Cortex of kidney (tissue), 1 donor: ENCODE measurements at places on chromosomes 5 and 9.

- no peak for DNase-seq
Measured at GRCh38 chr5:122532035-122532434, 220.0 kb downstream of the SNCAIP start.

- no peak for DNase-seq
Measured at GRCh38 chr9:87516926-87517290, 19.2 kb downstream of the DAPK1 start.

DNA sequence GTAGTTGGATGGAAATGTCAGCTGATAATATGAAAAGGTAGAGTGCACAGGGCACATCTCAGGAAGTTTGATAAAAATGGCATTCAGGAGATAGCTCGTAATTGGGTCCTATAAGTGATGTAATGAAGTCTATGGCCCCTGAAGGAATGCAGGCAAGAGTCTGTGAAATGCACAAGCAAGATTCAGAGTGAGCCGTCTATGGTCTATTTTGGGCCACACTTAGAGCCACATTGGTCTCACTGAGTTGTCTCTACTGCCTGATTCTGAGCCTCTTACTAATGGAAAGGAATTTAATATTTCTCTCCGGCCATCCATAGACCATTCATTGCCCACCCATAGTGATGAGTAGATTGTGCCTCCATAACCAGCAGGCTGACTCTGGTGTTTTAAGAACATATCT lies 111.3 kb upstream of the KCNN2 start:
- DNase-seq = no peak

- no peak for DNase-seq
Measured at GRCh38 chr5:72518001-72518683, 10.9 kb upstream of the ZNF366 start.

DNA sequence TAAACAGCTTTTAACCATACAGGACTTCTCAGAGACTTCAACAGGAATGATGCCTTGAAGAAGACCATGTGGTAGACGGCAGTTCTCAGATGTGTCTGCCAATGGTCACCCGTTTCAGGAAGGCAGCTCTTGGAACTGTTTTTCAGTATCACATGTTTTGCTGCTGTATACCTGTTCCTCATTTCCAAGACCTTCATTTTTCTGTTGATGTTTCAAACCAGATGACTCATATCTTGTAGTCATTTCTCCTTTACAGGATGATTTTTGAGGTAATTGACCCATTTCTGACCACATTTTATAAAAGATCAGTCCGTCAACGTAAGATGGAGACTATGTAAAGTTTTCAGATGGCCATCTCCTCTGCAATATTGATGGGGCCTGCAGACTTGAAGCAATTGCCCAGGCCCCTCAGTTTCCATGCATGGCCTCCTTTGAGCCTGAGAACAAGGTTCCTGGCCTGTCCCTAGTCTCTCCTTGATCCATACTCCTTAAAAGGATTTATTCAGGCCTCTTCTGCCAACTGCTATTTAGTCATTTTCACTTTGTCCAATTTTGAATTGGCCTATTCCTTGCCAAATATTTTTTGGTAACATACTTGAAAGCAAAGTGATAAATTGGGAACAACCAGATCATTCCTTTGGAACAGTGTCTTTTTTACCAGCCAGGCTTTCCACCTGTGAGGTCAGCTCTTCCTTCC lies 128.6 kb downstream of the PDZD2 start:
- DNase-seq = no peak

GRCh38 chr5:113607361-113607760 lies 93.9 kb downstream of the YTHDC2 start:
- DNase-seq = no peak

GRCh38 chr5:109788596-109788995 lies 98.9 kb downstream of the MAN2A1 start:
- no peak for DNase-seq

DNA sequence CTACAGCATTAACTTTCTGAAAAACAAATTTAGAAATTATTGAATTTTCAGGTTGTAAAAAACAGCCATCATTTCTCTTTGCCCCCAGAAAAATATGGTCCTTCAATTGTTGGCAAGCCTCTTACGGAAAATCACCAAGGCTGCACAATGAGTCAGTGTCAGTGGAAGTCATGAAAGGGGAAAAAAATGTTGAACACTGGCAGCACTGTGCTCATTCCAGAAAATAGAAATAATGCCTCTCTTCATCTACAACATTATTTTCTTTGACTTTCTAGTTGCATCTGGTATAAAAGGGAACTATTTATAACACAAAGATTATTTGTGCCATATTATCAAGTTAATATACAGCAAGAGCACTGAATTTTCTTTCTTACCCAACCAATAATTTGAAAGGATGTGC lies 26.7 kb upstream of the STK32A start:
- DNase-seq = no peak

DNA sequence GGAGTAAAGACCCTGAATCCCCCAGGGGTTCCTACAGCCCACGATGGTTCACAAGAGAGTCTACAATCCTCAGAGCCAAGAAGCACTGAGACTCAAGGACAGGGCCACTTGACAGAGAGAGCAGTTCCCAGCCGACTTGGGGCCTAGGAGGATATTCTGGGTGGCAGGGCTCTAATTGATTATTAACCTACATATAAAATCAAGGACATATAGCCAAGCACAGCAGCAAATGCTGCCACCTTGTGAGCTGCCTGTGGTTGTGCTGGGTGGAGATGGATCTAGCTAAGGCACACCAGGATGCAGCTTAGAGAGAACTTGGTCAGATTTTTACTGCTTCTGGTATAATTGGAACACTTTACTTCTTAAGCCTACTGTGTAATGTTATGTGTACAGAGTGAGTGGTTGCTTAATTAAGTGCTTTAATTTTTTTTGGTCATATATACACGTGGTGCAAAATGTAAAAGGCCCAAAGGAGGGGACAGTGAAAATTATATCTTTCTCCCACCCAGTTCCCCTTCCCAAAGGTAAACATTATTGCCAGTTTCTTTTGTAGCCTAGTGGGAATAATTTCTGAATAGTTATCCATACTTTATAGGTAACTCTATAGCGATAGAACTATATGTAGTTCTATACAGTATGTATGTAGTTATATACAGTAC lies 78.8 kb downstream of the F2RL2 start:
- no peak for DNase-seq

GRCh38 chr9:14710804-14711203 lies 11.7 kb downstream of the CER1 start:
- DNase-seq = no peak

DNA sequence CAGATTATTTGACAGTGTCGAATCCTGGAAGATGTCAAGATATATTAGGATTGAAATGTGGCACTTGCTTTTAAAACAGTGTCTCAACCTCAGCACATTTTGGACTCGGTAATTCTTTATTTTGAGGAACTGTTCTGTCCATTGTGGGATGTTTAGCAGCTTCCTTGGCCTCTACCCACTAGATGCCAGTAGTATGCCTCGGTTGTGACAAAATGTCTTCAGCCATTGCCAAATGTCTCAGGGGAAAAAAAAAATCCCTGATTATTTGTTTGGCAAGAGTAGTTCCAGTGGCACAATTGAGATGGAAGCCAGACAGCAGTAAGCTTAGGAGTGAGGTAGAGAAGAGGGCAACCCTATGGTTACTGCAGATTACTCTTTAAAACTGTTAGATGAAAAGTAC lies 694.5 kb upstream of the RIOK2 start:
- no peak for DNase-seq

GRCh38 chr5:54024466-54024865 lies 285.9 kb downstream of the ARL15 start:
- DNase-seq = no peak

- no peak for DNase-seq
Measured at GRCh38 chr5:78879516-78879915, 105.6 kb downstream of the ARSB start.

- no peak for DNase-seq
Measured at GRCh38 chr9:123643518-123643917, 286.4 kb downstream of the DENND1A start.

- DNase-seq = no peak
Measured at GRCh38 chr5:67648201-67648671, 451.6 kb upstream of the CD180 start.

DNA sequence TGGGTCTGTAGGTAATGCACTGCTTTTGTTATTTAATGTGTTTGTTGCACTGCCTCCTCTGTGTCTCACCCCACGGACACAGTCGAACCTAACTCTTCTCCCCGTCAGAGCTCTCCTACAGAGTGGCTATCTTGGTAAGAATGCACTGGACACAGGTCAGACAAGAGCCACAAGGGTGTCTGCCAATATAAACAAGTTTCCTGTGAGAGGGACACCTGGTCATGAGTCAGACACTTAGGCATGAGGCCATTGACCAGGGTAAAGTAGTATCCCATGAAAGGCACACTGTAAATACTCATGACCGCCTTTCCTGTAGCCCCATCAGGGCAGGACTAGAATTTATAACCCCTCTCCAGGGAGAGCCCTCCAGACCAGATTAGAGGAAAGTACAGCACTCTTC lies 115.5 kb downstream of the SLC12A2 start:
- DNase-seq = no peak

DNA sequence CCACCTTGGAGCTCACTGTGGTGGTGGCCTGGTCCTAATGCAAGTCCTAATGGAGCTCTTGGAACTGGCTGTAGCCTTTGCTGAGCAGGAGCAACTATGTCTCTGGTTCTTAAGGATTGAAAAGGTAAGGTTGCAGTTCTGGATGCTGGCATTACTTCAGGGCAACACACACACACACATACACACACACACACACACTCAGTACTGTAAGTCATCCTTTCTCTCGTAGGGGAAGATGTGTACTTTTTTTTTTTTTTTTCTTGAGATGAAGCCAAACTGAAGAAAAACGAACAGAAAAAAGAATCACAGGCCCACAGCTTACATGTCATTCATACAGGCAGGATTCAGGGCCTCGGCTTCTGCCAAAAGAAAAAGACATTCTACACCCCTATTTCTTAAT lies 81.1 kb upstream of the RPS23 start:
- no peak for DNase-seq

- no peak for DNase-seq
Measured at GRCh38 chr9:131671133-131671520, 68.7 kb downstream of the RAPGEF1 start.

GRCh38 chr5:107894361-107894760 lies 223.6 kb upstream of the EFNA5 start:
- DNase-seq = no peak

DNA sequence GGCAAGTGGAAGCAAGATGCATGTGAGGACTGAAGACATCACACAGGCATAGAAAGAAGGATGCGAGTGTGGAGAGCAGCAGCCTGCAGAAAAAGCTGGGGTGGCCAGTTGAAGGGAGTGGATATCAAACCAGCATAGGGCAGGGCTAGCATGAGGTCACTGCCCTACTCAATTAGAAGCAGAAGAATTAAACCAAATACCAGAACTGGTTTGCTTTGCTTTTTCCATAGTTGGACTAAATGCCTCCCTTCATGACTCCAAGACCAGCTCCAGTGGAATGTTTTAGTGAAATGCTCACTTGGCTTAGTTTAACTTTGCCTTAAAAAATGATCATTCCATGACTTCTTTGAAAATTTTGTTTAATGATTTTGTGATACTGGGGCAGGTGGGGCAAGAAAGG lies 45.8 kb downstream of the TMEM167A start:
- DNase-seq = no peak
